ENCODE measurements at places on chromosomes 6 and 20.

DNA sequence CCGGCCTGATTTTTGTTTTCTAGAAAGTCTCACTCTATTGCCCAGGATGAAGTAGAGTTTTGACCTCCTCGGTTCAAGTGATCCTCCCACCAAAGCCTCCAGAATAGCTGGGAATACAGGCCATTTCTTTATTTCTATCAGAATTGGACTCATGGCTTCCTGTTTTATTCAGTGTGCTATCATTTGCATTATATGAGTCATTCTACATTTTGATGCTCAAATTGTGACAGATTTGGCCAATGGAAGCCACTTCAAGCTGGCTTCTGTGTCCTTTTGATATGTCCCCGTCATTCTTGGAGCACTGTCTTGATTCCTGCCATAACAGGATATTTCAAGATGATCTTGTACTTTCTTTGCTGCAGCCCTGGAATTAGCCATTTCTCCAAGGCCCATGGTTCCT, 75.1 kb downstream of the CNBD2 start:
- DNase-seq: no peak

DNA sequence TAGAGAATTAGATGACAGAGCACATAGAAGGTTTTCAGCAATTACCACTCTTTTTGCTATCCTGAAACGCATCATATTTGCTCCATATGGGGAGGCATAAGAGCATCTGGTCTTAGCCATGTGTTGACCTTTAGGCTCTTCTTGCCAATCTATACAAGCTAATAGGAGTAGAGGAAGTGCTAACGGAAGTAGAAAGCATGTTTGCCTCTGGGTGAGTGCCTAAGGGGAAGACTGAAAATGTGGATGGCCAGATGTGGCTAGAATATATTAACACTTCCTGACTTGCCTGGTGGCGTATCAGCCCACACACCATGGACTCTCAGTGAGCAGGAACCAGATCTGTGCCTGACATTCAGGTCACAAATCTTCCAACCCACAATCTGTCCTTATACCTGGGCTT, 136.3 kb downstream of the LRRC1 start:
- no peak for DNase-seq

DNA sequence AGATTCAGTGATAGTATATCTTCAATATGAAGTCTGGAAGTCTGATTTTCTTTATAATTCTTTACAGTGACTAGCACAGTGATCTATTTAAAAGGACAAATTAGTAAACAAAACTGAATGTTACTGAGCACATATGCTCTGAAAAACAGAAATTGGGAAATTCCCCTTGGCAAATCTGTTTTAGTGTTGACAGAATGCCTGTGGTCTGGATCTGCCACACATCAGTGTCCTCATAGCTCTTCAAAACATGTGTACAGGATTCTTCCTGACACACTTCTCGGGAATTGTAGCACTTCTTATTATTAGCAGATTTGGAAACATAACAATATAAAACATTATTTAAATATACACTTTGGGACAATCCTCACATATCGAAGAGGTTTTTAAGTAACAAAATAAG, 354.3 kb downstream of the COL12A1 start:
- DNase-seq: no peak

DNA sequence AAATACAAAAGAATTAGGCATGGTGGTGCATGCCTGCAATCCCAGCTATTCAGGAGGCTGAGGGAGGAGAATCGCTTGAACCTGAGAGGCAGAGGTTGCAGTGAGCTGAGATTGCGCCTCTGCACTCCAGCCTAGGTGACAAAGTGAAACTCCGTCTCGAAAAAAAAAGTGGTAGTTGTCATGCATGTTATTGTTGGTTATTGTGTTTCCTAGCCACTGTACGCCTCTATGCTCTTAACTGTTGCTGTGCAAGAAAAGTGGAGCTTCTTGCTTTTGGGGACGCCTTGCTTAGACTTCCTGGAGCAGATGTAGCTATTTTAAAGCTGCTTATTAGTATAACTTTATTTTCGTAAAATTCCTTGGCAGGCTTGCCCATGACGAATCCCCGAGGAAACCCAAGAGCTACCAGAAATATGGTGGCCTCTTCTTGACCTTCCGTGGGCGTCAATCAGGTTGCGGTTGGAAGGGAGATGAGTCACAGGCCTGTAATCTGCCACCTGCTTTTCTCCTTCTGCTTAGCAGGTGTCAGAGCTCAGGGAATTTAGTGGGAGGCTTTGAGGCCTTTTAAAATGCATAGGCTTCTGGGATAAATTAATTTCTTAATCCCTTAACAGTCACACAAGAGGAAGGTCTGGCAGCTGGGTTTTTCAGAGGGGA, 17.3 kb downstream of the GABRR2 start:
- peak; percentile 22 for DNase-seq

DNA sequence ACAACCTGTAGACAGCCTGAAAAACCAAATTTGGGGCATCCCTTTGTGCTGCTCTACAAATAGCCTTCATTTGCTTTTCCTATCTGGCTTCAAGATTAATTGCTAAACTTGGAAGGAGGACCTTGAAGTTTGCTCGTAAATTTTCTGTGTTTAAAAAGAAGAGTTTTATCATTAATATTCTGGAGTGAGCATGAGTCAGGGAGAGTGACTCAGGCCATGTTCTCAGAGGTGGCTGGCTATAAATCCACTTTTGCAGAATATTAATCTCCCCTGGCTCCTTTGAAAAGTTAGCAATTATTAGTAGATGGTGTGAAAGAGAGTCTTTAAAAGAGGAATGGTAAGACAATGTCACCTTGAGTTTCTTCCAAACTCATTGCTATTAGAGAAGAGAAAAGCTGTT, 91.0 kb downstream of the ANKEF1 start:
- no peak for DNase-seq

DNA sequence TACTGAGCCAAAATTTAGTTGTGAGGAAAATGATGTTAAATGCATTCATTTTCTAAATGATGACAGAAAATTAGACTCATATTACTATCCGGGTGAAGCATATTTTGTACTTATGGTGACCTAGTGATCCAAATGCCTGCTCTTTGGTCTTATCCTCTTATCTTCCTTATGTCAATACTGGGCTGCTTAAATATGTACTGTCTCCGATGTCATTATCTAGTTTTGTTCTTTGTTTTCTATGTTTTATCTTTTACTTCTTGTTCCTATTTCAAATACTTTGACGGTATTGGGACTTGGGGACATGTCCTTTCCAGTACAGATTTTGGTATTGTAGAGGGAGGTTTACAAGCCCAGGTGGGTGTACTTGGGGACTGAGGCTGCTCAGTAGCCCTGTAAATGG, 124.6 kb upstream of the ESR1 start:
- DNase-seq: no peak

DNA sequence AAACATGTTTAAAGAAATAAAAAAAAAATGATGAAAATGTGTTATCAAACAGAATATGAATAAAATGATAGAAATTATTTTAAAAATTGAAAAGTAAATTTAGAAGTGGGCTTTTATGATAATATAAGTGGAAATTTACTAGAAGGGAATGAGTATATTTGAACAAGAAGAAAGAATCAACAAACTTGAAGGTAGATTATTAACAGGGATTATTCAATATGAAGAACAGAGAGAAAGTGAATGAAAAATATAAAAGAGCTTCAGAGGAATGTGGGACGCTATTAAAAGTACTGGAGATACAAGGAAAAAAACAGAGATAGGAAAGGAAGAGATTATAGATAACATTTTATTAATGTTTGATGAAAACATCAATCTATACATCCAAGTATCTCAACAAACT, 1014.4 kb upstream of the CITED2 start:
- DNase-seq: no peak

GRCh38 chr6:33297406-33297955, 1.3 kb downstream of the RGL2 start:
- no peak for DNase-seq

Data from activated T-cell treated with anti-CD3 and anti-CD28 coated beads for 1 hour (primary cell).